ENCODE measurements at places on chromosomes 5 and 9.

- no peak for DNase-seq
Measured at GRCh38 chr5:161058781-161059180, 206.8 kb upstream of the ATP10B start.

- no peak for DNase-seq
Measured at GRCh38 chr5:178196281-178196812, 8.0 kb upstream of the HNRNPAB start.

GRCh38 chr9:734831-735511 lies 106.5 kb upstream of the DMRT1 start:
- no peak for DNase-seq

- no peak for DNase-seq
Measured at GRCh38 chr9:5665059-5665458, 36.2 kb downstream of the RIC1 start.

Measured in natural killer cell treated with Interleukin-12 subunit alpha and Interleukin-12 subunit beta and Interleukin-15 and Interleukin-18, amount 100 ng/mL, for 72 hours (primary cell).